ENCODE measurements at places on chromosomes 2 and 18.
A peak's percentile ranks its signal among the peaks of the same experiment; 100 is the strongest.

DNA sequence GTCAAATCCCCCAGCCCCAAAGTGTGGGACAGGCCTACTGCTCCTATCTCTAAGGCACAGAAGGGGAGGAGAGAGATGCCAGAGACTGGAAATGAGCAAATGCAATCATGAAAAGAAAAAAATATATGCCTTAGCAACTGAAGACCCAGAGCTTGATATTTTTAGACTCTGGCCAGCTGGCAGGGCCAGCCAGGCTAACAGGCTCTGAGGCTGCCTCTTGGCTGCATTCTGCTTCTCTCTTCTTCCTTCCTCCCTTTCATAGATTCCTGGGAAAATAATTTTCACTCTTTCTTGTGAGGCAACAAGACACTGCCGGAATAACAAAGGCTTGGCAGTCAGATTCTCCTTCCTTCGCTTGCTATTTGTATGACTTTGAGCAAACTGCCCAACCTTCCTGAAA lies 209.1 kb downstream of the RAD51AP2 start:
- no peak for DNase-seq
- no peak overlapping the region for H3K27ac ChIP-seq
- H3K4me3 ChIP-seq, result no peak overlapping the region
- peaks cover 3% of the 10 kb centered on the region for H3K4me1 ChIP-seq

DNA sequence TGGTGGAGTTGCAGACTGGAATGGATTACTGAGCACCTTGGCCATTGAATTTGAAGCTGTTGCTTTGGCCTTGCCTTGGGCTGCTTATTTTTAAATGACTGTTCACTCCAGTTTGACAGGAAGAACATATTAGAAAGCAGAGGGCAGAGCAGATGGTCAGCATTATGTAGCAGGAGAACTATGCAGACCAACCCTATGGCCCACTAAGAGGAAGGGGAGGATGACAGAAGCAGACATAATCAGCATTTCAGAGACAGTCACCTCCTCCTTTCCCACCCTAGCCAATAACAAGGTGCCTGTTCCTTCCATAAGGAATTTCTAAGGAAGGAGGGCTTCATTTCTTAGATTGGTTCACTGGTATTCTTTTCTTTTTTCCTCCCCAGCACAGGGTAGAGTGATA lies 2.4 kb downstream of the CHRNA1 start:
- no peaks in the 10 kb centered on the region for H3K36me3 ChIP-seq
- H3K27me3 ChIP-seq, result no peaks in the 10 kb centered on the region
- no peak overlapping the region for H3K27ac ChIP-seq
- peaks cover 5% of the 10 kb centered on the region for H3K4me1 ChIP-seq
- no peak for DNase-seq
- no peak overlapping the region for H3K4me3 ChIP-seq

DNA sequence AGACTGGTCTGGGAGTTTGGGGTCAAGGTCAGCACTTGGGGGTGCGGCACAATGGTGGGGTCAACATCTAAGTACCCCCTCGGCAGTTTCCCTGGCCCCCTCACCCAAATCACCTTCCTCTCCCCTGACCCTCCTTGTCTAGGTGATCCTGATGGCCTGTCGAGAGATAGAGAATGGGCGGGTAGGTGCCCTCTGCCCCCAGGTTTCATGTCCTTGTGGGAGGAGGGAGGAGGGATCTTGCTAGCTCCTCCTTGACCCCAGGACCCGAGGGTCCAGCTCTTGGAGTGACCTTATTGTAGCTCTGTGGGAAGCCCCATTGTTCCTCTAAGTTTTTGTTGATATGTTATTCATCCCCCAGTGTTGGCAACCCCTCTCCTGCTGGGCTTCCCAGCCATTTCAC lies 3.6 kb downstream of the PTPN18 start:
- DNase-seq, result no peak
- no peaks in the 10 kb centered on the region for H3K36me3 ChIP-seq
- peaks cover 25% of the 10 kb centered on the region for H3K27me3 ChIP-seq
- no peak overlapping the region for H3K4me3 ChIP-seq

GRCh38 chr2:234957834-234958135 lies 6.0 kb downstream of the SH3BP4 start:
- no peak for DNase-seq
- H3K27me3 ChIP-seq, result no peaks in the 10 kb centered on the region
- peaks cover 40% of the 10 kb centered on the region for H3K4me1 ChIP-seq
- no peak overlapping the region for H3K27ac ChIP-seq
- H3K4me3 ChIP-seq, result no peak overlapping the region

DNA sequence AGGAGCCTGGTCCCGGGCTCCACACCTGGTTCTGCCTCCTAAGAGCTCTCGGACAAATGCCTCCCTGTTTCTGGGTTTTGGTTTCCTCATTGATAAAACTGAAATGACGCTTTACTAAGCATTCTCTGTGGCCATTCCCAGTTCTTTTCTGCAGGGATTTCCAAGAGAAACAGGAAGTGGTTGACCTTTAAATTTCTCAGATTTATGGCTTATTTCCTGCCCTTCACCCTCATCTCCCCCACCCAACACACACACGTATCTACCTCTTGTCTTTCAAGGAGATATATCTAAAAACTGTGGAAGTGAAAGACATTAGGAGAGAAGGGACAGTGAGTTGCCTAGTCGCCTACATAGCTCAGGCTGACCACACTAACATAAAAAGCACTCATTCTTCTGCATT lies 53.0 kb downstream of the PIEZO2 start:
- no peak overlapping the region for H3K4me3 ChIP-seq
- no peaks in the 10 kb centered on the region for H3K4me1 ChIP-seq
- no peak for DNase-seq

DNA sequence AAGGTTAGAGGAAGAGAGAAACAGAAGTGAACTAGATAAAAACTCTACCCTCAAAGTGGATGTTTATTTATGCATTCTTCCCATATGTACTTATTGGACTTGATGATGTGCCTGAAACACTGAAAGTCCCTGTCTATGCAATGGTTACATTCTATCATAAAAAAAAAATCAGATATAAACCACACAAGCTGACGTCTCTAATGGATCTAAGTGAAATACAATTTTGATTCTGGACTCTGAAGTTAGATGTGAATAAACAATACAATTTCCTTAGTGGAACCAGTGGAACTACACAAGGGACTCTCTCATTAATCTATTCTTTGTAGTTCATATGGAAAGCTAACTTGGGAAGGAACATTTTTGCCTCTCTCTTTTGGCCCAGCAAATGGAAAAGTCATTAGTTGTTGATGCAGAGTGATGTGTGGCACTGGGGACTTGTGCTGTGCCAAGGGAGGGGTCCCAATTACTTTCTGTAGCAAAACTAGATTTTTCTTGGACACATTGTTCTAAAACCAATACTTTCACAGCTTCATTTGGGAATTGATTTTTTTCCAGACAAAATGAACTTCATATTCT lies 376.8 kb downstream of the TRIB2 start:
- no peaks in the 10 kb centered on the region for H3K4me1 ChIP-seq
- no peak overlapping the region for H3K27ac ChIP-seq
- peaks cover 2% of the 10 kb centered on the region for H3K27me3 ChIP-seq
- no peaks in the 10 kb centered on the region for H3K36me3 ChIP-seq

DNA sequence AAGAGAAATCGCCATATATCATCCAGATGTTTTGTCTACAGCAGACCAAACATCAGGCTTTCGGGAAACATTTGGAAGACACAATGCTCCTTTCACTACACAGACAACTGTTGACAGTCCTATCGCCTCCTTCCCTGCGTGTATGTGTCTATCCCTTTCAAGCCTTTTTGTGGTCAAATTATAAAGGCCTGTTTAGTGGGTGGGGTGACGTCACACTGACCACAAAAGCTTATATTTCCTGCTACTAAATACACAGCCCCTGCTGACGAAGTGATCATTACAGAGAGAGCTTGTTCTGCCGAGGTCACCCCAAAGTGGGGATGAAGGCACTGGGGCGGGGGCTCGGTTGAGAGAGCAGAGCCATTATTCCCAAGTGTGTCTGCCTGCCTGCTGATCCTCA lies 302.7 kb upstream of the TNP1 start:
- H3K4me3 ChIP-seq, result no peak overlapping the region
- no peaks in the 10 kb centered on the region for H3K4me1 ChIP-seq
- H3K36me3 ChIP-seq, result no peaks in the 10 kb centered on the region
- no peaks in the 10 kb centered on the region for H3K27me3 ChIP-seq
- no peak overlapping the region for H3K27ac ChIP-seq

GRCh38 chr2:181348107-181348837 lies 108.9 kb upstream of the ITGA4 start:
- no peaks in the 10 kb centered on the region for H3K36me3 ChIP-seq
- no peaks in the 10 kb centered on the region for H3K4me1 ChIP-seq
- no peak for DNase-seq
- no peaks in the 10 kb centered on the region for H3K27me3 ChIP-seq

DNA sequence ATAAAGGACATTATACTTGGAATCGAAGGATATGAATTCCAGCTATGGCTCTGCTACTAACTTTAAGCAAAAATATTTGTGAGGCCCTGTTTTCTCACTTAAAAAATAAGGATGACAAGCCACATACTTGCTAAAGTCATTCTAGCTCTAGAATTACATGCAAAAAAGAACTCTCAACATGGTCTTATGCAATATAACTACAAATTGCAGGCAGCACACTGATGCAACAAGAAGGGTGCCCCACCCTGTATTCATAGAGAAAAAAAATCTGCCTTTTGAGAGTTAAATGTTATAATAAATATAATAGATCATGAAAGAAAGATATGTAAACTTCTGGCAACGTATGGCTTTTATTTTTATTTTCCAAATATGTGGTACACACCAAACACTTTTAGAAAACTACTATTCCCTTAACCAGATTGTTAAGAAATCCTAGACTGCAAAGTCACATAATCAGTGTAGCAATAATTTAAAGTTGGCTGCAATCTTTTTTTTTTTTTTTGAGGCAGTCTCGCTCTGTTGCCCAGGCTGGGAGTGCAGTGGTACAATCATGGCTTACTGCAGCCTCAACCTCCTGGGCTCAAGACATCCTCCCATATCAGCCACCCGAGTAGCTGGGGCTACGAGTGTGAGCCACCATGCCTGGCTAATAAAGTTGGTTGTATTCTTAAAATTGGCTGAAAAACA lies 40.2 kb upstream of the WDSUB1 start:
- no peaks in the 10 kb centered on the region for H3K27me3 ChIP-seq
- no peak for DNase-seq
- peaks cover 6% of the 10 kb centered on the region for H3K36me3 ChIP-seq

GRCh38 chr2:61906186-61906470 lies 654 bp downstream of the COMMD1 start:
- H3K4me1 ChIP-seq, result no peaks in the 10 kb centered on the region
- no peak overlapping the region for H3K27ac ChIP-seq
- no peaks in the 10 kb centered on the region for H3K36me3 ChIP-seq
- H3K4me3 ChIP-seq, result peak overlapping the region; percentile 90

DNA sequence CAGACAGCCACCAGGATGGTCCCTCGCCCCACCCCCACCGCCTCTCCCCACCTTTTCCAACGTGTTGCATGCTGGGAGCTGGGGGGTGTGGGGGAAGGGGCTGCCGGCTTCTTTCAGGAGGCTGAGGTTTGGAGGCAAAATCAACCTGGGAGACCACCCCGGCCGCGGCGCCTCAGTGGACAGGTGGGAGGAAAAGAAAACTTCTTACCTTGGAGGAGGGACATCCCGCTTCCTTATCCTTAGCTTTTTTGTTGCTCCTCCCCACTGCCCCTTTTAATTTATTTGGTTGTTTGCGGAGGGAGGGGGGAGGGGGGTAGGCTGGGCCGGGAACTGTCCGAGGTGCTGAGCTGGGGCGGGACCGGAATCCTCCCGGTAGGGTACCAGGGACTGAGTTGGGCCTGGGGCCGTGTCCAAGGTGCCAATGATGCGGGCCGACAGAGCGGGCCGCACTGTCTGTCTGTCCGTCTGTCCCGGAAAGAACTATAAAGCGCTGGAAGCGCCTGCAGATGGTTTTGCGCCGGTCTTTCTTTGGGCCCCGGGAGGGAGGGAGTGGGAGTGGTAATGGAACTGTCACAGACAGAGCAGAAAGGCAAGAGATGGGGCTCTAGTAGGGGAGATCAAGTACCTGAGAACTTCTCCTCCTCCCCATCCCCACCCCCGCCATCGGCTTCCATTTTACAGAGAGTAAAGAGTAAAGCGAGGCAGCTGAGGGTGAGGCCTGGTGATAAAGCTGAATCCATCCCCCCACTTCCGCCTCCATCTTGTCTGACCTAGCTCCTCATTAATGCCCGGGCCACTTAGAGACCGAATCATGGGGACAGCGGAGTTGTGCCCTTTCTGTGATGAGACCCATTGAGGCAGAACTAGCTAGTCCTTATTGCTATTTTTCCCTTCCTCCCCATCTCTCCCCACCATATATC lies 2.4 kb downstream of the CDK5R2 start:
- H3K27me3 ChIP-seq, result peaks cover 52% of the 10 kb centered on the region
- H3K4me3 ChIP-seq, result no peak overlapping the region
- H3K4me1 ChIP-seq, result peaks cover 15% of the 10 kb centered on the region
- peaks cover 15% of the 10 kb centered on the region for H3K36me3 ChIP-seq
- DNase-seq, result no peak

DNA sequence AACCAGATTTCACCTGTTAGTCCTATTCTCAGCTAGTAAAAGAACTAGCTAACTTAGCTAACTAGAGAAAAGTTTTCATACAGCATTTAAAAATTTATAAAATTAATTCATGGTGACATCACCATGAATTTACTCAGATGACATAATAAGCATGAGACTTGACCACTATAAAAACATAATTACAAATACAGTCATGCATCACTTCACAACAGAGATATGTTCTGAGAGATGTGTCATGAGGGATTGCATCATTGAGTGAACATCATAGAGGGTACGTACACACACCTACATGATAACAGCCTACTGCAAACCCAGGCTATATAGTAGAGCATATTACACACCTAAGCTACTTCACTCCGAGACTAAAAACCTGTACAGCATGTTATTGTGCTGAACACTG lies 481.3 kb upstream of the CHAC2 start:
- H3K36me3 ChIP-seq, result no peaks in the 10 kb centered on the region
- no peaks in the 10 kb centered on the region for H3K27me3 ChIP-seq
- H3K4me1 ChIP-seq, result 0 out of 2 replicates have a peak, but pooled peaks cover 2% of the 10 kb centered on the region
- no peak overlapping the region for H3K27ac ChIP-seq
- H3K4me3 ChIP-seq, result no peak overlapping the region
- no peak for DNase-seq

- peaks cover under 1% of the 10 kb centered on the region for H3K27me3 ChIP-seq
- H3K36me3 ChIP-seq, result no peaks in the 10 kb centered on the region
- H3K27ac ChIP-seq, result no peak overlapping the region
- no peak for DNase-seq
Measured at GRCh38 chr2:56195563-56195962, 11.8 kb downstream of the CCDC85A start.

- H3K4me3 ChIP-seq, result no peak overlapping the region
- no peak overlapping the region for H3K27ac ChIP-seq
- H3K4me1 ChIP-seq, result no peaks in the 10 kb centered on the region
- no peaks in the 10 kb centered on the region for H3K27me3 ChIP-seq
Measured at GRCh38 chr18:58321986-58322385, 278.0 kb downstream of the NEDD4L start.

- no peaks in the 10 kb centered on the region for H3K36me3 ChIP-seq
- H3K27me3 ChIP-seq, result no peaks in the 10 kb centered on the region
- H3K27ac ChIP-seq, result no peak overlapping the region
- peaks cover 8% of the 10 kb centered on the region for H3K4me1 ChIP-seq
- no peak for DNase-seq
Measured at GRCh38 chr2:170369894-170370293, 191.9 kb downstream of the MYO3B start.

GRCh38 chr2:95387358-95387757 lies 15.2 kb upstream of the FAHD2A start:
- H3K4me1 ChIP-seq, result no peaks in the 10 kb centered on the region
- H3K4me3 ChIP-seq, result no peak overlapping the region
- no peak for DNase-seq

- peaks cover 9% of the 10 kb centered on the region for H3K4me1 ChIP-seq
- no peaks in the 10 kb centered on the region for H3K27me3 ChIP-seq
- H3K36me3 ChIP-seq, result no peaks in the 10 kb centered on the region
- DNase-seq, result peak; percentile 86
- no peak overlapping the region for H3K4me3 ChIP-seq
- H3K27ac ChIP-seq, result no peak overlapping the region
Measured at GRCh38 chr18:58781627-58782194, 83.0 kb upstream of the ZNF532 start.
